ENCODE measurements at places on chromosomes 12 and 14.

GRCh38 chr14:50402965-50403364, 6.3 kb upstream of the CDKL1 start:
- no peak for DNase-seq

DNA sequence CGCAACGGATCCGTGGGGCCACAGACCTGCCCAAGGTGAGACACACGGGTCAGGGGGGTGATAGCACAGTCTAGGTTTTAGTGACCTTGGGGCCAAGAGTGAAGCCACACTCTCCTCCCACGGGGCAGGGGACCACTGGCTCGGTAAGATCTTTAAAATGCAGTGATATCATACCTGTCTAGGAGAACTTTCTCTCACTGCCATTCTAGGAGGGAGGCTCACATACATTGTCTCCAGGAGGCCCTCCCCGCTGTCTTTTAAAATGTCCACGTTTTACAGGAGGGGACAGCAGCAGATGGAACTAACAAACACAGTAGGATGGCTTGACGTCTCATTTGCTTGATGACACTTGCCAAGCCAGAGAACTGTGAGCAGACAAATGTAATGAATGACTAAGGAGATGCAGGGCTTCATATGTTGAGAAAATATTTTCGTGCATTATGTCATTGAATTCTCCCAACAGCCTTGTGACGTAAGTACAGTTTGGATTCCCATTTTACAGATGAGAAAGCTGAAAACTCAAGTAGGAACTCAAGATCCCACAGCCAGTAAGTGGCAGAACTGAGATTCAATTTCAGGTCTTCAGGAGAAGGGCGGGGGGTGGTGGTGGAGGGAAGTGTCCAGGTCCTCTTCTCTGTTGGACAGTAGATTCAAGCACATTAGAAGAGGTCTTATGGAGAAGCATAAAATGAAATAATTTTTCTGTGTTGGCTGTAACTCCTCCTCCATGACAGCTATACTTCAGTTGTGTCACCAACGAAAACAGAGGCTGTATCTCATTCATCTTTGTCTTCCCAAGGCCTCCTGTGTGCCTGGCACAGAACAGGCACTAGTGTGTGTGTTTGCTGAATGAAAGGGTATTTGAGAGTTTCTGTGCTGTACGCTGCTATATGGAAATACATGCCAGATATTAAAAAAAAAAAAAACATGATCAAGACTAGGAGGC, 2.1 kb downstream of the VASH1 start:
- DNase-seq, result no peak

- DNase-seq, result no peak
These were observed 64.2 kb downstream of the CMAS start for GRCh38 chr12:22110176-22110575.

- no peak for DNase-seq
These were observed 263.8 kb downstream of the DIO2 start for GRCh38 chr14:79947440-79948054.
